ENCODE measurements at places on chromosomes 2 and 18.

DNA sequence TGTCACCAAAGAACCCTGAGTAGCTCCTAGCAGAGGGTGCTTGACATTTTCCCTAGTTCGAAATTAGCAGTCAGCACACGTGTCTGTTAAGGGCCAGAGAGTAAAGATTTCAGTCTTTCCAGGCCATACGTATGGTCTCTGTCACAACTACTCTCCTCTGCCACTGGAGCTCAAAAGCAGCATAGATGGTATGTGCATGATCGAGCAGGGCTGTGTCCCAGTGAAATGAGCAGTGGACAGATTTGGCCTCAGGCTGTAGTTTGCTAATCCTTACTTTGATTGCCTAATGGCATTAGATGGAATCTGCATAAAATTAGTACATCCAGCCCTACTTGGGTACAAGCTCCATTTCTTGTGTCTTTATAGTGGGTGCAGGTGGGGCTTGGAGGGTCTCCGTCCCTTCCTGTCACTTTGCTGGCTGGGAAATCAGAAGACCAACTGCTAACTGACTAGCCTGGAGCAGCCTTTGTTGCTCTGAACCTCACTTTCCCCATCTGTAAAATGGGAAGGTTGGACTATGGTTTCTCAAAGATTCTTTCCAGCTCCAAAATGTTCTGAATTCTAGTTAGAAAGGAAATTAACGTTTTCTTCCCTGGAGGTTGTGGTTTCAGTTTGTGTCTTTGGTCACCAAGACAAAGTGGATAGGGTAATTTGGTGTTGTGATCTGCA, 108.5 kb downstream of the GLI2 start:
- no peak for DNase-seq

- peak; percentile 66 for DNase-seq
These were observed 129.8 kb downstream of the RAPGEF4 start for GRCh38 chr2:172865422-172865821.

DNA sequence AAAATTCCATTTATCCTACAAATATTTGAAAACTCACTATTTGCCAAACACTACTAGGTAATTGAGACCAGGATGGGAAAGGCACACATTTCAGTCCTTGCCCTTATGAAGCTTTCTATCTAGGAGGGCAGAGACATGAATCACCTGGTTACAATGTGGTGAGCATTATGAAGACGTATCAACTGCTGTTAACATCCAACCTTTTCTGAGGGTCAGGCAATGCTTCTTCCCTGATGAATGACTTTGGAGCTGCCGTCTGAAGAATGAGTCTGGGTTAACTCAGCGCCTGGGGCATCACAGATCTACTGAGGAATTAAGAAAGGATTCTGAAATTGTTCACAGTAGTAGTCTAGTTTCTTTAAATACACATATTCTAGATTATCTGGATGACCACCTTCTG, 62.1 kb upstream of the NOSTRIN start:
- DNase-seq, result no peak

DNA sequence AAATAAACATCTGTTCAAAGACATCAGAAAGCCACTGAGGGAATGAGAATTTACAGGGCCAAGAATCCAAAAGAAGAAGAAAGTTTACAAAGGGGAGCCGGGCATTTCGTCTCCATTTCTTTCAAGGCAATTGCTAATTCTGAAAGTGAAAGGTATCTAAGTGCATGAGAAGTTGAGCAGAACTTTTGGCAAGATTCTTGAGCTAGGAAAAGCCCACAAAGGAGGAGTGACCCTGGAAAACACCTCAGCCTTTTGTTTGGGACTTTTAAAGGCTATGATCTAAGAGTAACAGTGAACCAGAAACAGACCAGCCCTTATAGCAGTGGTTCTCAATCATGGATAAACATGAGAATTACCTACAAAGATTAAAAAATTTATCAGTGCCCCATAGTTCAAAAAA, 87.4 kb downstream of the MDH1 start:
- DNase-seq, result no peak

GRCh38 chr18:58639751-58640427, 11.0 kb upstream of the ALPK2 start:
- DNase-seq, result no peak

DNA sequence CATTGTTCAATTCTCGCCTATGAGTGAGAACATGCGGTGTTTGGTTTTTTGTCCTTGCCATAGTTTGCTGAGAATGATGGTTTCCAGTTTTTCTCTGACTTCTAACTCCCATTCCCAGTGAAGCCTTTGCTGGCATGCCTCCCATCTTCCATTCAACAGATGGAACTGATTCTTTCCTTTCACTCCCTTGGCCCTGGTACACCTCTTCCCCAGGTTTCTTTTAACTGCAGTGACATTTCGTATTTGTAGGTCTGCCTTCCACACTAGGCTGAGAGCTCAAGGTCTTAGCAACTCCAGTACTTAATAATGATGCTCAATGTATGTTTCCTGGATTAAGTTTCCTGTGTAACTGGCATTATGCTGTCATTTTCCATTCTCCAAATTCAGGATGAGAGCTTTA, 48.5 kb downstream of the GAREM1 start:
- no peak for DNase-seq

GRCh38 chr2:59920961-59921360, 632.5 kb downstream of the BCL11A start:
- no peak for DNase-seq

DNA sequence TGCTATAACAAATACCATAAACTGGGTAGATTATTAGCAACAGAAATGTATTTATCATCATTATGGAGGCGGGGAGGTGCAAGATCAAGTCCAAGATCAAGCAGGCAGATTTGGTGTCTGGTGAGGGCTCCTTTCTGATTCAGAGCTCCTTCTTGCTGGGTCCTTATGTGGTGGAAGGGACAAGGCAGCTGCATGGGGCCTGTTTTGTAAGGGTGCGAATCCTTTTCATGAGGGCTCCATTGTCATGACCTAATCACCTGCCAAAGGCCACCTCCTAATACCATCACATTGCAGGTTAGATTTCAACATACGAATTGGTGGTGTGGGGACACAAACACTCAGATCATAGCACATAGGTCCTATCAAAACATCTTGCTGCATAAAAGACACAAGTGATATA, 84.4 kb upstream of the CCDC150 start:
- DNase-seq, result peak; percentile 65

DNA sequence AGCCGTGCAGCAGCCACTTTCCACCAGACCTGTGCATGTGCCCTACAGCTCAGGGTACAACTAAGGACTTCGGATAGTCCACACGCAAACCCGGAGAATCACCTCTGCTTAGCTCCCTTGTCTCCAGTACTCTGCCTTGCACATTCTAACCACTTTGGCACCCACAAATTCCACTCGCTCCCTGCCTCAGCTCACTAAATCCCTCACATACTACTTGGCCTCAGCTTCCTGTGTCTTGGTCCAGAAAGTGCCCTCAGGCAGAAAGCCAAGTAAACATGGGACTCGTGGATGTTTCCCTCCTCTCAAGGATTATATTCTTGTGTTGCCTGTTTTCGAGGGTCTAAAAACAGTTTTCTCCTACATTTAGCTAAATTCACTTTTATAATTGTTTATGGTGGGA, 157.8 kb upstream of the DAPL1 start:
- DNase-seq, result no peak

- peak; percentile 93 for DNase-seq
These were observed 68.4 kb upstream of the CTDP1 start for GRCh38 chr18:79611040-79611681.

DNA sequence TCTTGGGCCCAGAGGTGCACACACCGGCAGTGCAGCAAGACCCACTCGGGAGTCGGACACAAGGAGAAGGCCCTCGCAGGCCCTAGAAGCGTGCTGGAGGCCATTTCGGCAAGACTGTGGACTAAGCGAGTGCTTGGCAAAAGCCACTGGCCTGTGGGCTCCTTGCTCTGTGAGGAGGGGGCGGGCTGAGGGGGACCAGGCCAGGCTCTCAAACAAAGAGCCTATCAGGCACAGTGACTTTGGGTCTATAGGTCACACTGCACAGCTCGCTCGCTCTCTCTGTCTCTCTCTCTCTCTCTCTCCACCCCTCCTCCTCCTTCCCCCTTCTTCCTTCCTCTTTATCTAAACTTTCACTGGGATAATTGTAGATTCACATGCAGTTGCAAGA, 23.6 kb upstream of the ZCCHC2 start:
- DNase-seq, result no peak

- peak; percentile 1 for DNase-seq
These were observed 4.3 kb downstream of the NLRC4 start for GRCh38 chr2:32260376-32260775.

DNA sequence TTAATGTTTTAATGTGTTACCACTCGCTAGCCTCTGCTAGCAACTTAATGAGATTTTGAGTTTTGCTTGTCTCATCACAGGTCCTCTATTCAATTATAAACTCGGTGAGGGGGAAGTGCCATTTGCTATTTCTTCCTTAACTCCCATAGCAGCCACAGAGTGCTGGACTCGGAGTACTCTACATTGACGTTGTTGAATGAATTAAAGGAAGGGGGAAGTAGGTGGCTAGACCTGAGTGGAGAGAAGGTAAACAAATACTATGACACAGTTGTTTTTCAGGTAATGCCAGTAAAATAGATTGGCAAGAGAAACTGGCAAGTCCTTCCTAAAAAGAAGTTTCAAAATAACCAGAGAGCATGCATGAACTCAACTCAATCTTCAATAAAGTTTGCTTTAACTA, 339.3 kb downstream of the HRH4 start:
- no peak for DNase-seq

DNA sequence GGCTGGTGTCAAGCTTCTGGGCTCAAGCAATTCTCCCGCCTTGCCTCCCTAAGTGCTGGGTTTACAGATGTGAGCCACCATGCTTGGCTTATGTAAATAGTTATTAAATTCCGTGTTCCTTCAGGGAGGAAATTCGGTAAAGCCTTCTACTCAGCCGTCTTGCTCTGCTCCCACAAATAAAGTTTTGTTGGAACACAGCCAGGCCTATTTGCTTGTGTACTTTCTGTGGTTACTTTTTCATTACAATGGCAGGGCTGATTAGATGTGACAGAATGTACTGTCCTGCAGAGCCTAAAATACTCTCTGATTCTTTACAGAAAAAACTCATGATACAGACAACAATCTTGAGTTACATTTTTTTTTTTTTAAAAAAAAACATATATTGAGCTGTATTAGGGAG, 68.8 kb upstream of the TACR1 start:
- DNase-seq, result no peak

GRCh38 chr2:240840435-240841060, 20.5 kb upstream of the KIF1A start:
- DNase-seq, result peak; percentile 91

GRCh38 chr18:36649205-36649604, 179.6 kb downstream of the TPGS2 start:
- no peak for DNase-seq

DNA sequence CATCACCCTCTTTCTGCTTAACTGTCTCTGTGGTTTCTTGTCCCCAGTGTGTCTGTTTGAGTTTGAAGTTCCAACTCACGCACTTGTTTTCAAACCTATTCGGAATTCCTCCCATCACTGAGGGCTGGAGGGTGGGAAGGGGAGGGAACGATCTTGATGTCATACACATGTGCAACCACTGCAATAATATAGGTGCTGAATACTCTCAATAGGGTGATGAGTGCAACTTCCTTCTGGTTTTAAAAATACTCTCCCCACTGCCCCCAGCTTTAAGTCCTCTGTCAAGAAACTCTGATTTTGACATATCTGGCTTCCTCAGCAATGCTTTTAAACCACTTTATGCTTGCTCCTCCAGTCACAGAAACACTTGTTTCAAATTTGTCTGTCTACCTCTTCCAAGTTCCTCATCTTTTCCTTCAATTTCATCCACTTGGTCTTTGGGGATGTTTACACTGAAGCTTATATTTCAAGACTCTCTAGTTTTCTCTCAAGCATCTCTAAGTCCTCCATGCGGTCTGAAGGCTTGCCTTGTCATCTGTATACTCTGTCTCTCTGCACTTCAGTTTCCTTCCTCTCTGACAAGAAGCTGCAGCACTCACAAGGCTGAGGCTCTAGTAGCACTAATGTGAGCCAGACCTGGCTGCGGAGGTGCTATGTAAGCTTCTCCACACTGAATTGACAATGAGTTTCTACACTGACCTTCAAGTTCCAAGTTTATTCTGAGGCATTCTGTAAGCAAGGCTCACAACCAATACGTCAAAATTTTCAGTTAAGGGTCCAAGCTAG, 422.3 kb downstream of the ZEB2 start:
- DNase-seq, result no peak

DNA sequence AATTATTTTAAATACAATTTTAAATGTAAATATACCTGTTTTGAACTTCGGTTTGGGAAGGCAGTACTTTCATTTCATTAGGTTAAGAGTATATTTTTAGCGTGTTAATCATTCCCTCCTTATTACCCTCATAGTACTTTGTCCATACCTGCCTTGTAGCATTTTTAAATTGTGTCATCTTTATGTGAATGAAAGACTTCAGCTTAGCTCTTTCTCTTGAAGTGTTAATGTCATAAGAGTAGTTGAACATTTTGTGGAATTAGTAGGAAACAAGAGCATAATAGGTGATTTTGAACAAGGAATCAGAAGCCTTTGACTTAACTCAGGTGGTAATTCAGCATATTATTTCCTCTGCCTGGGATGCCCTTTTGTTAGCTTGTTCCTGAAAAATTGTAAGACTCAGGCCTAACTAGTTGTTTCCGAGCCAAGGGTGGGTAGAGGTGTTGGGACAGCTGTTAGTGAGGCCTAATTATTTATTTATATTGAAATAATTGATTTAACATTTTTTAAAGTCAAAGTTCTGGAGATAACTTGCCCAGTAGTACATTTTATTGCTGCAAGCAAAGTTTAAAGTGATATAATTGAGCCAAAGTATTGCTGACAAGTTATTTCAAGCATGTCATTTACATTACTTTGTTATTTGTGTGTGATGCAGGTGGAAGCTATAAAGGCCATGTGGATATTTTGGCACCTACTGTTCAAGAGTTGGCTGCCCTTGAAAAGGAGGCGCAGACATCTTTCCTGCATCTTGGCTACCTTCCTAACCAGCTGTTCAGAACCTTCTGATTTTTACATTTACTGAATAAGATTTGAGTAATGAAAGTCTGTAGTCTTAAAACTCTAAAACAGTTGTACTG, 38.7 kb downstream of the DDX1 start:
- no peak for DNase-seq

DNA sequence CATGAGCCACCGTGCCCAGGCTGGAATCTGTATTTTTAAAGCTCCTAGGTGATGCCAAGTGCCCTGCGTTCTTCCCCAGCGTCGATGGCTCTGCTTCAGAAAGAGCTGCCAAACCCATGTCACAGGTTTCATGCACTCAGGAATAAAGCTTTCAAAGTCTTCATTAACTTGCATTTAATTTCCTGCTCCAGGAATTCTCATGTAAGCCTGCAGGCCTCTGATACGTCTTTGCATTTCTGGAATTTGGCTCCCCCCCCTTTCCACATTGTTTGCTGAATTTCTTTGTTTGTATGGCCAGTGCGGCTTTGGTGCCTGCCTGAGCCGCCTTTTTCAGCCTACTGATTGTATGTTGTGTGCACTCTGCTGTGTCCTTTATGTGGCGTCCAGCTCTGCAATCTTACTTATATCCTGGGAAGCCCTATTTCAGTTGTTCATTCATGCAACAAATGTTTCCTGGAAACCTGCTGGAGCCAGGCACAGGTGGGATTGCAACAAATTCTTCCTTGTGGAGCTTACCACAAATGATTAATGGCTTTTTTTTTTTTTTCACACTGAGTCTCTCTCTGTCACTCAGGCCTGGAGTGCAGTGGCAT, 17.9 kb upstream of the OTOF start:
- DNase-seq, result peak; percentile 73

GRCh38 chr2:28716265-28716865, 35.3 kb upstream of the PPP1CB start:
- DNase-seq, result no peak

All from endodermal cell (in vitro differentiated cells).